ENCODE measurements at places on chromosomes 7 and 10.

- no peak for DNase-seq
Observed at GRCh38 chr7:55436457-55436856, 71.3 kb downstream of the LANCL2 start.

DNA sequence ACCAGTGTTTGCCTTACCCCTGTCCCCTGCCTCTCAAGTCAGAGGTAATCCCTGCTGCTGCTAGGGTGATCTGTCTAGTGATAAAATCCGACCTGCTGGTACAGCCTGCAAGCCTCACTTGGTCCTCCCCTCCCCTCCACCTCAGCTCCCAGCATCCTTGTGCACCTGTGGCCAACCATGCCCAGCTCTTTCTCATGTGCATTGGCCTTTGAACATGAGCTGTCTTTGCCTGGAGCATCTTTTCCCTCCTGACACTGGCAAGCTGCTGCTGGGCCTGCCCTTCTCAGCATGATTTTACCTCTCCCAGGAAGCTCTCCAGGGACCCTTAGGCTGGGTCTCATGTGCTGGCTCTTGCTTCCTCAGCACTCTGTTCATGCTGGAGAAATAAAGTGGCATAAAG lies 51.3 kb upstream of the CXCL12 start:
- no peak for DNase-seq

GRCh38 chr10:37682617-37683016 lies 174.8 kb downstream of the ZNF248 start:
- DNase-seq: no peak

- no peak for DNase-seq
Observed at GRCh38 chr10:173741-174140, 38.5 kb downstream of the ZMYND11 start.

- DNase-seq: no peak
Observed at GRCh38 chr7:143463556-143463955, 14.1 kb upstream of the TAS2R41 start.

DNA sequence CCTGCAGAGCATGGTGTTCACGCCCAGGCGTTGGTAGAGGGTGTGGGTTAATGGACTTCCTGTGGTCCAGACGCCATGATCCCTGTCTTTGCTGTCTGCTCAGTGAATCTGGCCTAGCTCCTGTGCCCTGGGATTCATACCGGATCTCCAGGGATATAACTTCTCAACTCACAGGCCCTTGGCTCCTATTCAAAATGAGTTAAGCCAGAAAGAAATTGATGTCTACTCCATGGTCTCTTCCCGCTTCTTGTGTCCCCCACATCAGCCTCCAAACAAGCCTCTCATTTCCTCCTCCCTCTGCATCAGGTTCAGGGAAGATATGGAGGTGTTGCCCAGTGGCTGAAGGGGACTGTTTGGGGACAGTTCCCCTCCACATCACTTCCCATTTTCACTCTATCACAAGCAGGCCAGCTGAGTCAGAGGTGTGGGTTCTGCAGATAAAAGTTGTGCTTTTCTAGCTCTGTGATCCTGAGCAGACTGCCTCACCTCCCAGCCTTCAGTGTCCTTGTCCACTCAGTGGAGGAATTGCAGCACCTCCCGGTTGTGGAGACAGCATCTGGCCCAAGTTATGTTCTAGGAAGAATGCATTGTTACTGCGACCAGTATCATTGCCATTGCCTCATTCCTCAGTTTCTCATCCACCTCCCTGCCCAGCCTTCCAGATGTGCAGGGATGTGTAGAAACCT lies 22.5 kb downstream of the AKR1E2 start:
- DNase-seq: no peak

DNA sequence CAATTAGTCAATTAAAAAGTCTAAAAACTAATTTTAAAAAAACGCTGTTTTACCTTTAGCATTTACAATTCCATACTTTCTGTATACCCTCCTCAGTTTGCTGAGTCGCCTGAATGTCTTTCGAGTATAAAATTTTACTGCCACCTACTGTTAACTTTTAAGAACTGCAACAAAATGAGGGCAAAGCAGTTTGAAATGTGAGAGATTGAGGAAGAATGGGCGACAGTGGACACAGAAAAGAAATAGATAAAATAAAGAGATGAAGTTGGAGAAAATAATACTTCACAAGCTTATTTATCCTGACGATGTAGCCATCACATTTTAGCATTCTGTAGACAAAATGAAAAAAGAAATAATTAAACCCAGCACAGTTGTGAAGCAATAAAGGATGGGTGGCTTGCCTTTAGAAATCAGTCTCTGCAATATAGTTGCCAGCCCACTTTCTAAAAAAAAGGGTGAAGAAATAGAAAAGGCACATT lies 110.8 kb upstream of the PTN start:
- DNase-seq: no peak

GRCh38 chr7:12584930-12585329 lies 14.4 kb downstream of the SCIN start:
- DNase-seq: no peak

DNA sequence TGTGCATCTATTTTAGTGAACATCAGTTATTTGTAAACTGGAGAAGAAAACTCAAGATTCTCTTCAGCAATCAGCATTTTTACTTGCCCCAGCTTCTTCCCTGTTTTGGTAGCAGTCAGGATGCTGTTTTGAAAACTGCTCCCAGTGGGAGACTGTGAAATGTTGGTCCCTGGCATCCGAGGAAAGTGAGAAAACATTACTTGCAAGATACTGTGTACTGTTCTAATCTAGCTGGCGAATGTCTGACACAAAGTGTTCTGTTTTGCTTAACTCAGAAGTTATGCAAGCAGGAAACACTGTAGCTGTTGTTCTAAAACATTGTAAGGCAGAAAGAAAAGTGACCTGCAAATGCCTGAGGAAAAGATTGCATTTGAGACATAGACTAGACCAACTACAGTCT lies 171.8 kb upstream of the POM121L12 start:
- no peak for DNase-seq

DNA sequence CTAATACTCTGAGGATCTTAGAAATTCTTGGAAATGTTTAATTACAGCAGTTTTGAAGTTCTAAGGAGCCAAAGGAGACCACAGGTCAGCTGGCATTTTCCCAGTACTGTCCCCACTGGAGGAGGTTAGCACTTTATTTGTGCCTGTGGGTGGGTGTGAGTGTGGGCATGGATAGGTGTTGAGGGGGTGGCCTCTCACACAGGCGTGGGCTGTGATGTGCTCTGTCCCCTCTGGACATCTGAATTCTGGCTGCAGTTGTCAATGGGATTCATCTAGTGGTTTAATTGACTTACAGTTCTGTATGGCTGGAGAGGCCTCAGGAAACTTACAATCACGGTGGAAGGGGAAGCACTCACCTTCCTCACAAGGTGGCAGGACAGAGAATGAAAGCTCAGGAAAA lies 135.4 kb upstream of the NAMPT start:
- no peak for DNase-seq

GRCh38 chr7:51229106-51229537 lies 87.5 kb downstream of the COBL start:
- DNase-seq: no peak

DNA sequence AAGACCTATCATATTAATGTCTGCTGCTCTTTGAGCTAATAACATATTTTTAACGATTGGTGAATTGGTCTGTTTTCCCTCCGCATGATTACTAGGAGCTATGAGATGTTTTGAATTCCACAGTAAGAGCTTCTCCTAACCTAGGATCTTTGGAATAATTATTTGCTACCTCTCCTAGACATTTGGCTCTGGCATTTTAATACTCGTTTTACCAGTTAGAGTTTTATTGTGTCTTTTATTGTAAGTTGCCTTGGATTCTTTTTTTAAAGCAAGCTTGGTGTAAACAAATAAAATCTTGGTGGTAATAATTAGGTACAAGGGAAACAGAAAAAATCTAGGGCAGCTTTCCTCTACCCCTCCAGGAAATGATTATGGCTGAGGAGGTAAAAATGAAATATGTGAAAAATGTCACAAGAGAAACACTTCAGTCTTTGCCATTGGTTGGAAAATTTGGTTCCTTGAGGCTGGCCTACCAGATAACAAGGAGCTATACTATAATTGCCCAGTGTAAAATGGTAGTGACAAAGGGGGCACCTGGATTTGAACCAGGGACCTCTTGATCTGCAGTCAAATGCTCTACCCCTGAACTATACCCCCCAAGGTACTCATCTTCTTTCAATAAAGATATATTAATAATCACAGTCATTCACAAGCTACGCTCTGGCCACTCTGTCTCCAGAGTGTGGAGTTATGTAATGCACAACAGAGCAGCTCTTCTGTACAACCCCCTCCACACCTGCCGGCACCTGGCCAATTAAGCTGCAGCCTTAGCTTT lies 85.4 kb downstream of the ZNF777 start:
- DNase-seq: no peak

- no peak for DNase-seq
Observed at GRCh38 chr10:33385686-33386085, 51.2 kb upstream of the NRP1 start.

- DNase-seq: no peak
Observed at GRCh38 chr10:133405272-133405671, 11.3 kb downstream of the MTG1 start.

DNA sequence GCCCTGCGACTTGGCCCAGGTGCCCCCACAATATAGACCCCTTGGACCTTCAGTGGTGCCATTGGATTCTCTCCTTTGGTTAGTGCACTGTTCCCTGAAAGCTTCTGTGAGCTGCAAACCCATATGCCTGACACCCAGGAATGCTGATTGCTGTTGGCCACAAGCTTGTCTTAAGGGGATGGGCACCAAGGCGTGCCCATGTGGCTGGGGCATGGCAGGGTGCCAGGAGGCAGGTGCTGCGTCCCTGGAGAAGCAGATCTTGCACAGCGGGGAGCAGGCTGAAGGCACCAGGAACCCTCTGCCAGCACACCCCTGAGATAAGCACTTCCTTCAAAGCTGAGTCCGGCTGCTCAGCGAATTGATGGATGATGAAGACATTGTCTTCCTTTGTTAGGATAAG lies 411.8 kb downstream of the SDK1 start:
- DNase-seq: no peak

- no peak for DNase-seq
Observed at GRCh38 chr7:12549106-12549505, 21.4 kb upstream of the SCIN start.

GRCh38 chr7:55476852-55477780 lies 95.2 kb downstream of the VOPP1 start:
- no peak for DNase-seq

DNA sequence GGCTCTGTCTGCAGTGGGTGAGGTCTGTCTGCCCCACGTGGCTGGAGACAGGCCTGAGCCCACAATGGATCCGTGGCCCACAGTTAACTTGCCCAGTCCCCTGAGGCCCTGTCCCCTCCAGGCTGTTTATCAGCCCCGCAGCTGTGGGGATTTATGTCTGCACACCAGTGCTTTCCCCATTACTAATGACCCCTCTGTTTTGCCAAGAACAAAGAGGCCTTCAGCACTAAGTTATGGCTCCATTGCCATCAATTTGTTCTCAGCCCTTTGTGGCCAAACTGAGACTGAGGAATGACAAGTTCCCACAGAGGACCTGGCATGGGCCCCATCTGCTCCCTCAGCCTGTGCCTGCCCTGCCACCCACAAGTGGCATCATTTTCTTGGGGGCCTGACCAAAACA lies 138.2 kb downstream of the C10orf105 start:
- DNase-seq: no peak

DNA sequence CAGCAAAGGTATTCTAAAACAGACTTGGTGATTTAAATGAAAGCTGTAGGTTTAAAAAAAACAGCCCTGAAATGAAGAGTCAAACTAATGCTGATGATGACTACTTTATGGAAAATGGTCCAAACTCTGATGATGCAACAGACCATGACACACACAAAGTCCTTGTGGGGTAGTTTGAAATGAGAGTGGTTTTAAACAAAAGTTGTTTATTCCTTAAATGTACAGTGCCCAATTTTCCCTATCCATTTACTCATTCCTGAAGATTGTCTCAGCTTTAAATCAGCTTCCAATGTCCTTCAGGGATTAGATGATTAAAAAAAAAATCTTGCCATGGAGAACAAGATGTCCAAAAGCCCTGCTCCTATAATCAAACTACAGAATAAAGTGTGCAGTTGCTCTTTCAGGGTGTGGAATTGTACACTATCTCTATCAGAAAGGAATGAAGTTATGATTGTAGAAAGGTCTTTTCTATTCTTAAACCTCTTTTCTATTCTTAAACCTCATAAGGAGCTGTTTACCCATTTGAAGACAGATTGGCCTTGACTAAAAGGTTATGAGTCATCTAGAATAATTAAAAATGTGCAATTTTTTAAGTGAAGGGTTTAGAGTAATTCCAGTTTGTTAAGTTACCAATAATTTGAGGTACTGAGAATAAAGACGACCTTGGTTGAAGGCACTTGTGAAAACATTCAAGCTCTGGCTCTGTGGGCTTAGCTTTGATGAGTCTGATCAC lies 70.2 kb upstream of the ITGA8 start:
- no peak for DNase-seq
